ENCODE measurements at places on chromosomes 1 and 21. TPM values are rescaled to one million over a fixed set of nuclear protein-coding genes. Genes with fewer than 3 reads are reported as not detected.

DNA sequence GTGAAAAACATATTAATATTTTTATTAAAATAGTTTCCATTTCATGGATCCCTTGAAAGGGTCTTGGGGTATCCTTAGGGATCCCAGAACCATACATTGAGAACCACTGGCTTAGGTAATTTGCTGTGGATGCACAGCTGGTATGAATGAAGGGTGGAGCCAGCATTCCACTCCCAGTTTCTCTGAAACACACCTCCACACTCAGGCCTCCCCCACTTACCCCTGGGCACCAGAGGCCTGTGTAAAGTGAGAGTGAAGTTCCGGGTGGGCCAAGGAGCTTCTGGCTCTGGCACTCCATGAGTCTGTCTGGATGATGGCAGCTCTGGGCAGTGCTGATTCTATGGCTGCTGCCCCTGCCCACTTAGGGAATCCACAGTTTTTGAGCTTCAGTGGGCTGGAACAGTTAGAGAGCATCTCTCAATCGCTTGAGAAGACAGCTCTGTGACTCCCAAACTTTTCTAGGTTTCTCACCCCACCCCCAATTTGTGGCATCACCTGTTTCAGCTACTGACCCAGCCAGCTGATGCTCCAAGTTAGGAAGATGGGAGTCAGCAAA is 57.8 kb upstream of the CD1D start:
- DNase-seq = peak; percentile 73

DNA sequence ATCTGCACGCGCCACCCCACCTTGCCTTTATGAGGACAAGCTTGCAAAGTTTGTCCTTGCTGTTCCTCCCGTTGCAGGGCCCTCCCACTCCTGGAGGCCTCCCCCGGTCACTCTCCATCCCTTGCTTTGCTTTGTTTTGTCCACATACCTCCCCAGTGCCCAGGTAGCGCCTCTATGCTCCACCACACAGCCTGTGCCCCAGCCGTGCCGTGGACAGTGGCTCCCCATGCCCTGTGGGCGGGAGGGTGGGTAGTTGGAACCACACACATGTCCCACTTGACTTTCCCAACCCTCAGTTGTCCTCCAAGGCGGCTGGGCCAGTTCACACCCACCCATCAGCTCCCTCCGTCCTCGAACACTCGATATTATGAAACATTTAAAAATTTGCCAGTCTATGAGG is 24.6 kb downstream of the SLX9 start:
- no peak for DNase-seq

- no peak for DNase-seq
Observed at GRCh38 chr1:214002060-214002459, 14.3 kb downstream of the PROX1 start.

GRCh38 chr21:44087426-44088400 is 19.5 kb upstream of the PWP2 start:
- DNase-seq = no peak

DNA sequence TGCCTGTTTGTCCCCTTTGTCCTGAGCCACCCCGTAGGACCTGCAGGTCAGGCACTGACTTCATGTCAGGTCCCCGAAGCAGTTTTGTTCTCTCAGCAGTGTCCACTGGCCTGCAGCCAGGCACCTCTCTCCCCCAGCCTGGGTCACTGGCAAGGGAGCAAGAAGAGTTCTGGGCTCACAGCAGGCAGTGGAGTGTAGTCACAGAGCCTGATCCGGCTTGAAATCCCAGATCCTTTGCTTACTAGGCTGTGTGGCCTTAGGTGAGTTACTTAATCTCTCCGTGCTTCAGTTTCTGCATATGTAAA is 34.2 kb downstream of the L1TD1 start:
- DNase-seq = no peak

GRCh38 chr1:218886101-218886871 is 287.4 kb upstream of the LYPLAL1 start:
- DNase-seq = no peak

GRCh38 chr1:154641534-154641933 is 33.5 kb upstream of the ADAR start:
- no peak for DNase-seq

DNA sequence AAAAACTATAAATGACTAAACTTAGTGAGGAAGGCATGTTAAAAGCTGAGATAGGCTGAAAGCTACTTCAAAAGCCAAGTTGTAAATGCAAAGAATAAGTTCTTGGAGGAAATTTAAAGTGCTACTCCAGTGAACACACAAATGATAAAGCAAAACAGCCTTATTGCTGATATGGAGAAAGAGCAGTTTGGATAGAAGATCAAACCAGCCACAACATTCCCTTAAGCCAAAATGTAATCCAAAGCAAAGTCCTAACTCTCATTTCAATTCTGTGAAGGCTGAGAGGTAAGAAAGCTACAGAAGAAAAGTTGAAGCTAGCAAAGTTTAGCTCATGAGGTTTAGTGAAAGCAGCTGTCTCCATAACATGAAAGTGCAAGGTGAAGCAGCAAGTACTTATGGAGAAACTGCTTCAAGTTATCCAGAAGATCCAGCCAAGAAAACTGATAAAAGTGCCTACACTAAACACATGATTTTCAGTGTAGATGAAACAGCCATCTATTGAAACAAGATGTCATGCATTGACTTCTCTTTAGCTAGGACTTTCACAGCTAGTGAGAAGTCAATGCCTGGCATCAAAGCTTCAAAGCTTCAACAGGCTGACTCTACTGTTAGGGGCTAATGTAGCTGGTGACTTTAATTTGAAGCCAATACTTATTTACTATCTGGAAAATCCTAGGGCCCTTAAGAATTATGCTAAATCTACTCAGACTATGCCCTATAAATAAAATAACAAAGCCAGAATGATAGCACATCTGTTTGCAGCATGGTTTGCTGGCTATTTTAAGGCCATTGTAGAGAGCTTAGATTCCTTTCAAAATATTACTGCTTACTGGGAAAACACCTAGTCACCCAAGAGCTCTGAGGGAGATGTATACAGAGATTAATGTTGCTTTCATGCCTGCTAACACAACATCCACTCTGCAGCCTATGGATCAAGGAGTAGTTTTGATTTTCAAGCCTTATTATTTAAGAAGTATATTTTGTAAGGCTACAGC is 188.6 kb downstream of the EIF4G3 start:
- DNase-seq = no peak

DNA sequence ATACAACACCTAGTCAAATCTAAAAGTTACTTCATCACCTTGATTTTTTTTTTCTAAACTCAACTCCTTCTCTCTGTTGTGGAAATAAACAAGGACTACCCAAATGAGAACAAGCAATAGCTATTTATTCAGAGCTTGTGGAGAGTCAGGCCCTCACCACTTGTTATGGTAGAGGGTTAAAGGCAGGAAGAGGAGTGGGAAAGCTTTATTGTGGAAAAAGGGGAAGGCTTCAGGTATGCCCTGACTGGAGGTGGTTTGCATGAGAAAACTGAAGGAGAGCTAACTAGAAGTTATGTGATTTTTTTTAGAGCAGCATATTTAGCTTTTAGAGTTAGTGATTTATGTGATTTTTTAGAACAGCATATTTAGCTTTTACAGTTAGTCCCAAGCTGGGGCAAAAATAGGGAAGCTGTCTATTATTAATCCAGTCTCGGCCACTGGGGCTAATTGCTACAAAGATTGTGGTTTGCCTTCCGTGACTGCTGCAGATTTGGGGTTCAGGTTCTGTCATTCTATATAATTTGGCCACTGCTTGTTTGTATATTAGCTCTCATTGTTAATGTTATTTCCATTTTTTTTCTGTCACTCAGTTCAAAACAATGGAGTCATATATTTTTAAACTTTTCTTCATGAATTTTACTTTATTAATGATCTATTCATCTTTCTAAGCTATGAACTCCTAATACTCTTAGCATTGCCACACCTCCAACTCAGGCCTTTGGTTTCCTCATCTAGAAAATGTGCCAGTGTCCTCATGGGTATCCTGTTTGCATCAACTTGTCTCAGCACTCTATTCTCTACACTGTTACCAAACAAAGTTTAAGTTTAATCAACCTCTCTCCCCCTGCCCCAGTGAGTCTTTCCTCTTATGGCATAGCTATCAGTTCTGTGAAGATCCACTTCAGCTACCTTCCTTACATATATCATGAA is 713.0 kb downstream of the BRINP3 start:
- no peak for DNase-seq

DNA sequence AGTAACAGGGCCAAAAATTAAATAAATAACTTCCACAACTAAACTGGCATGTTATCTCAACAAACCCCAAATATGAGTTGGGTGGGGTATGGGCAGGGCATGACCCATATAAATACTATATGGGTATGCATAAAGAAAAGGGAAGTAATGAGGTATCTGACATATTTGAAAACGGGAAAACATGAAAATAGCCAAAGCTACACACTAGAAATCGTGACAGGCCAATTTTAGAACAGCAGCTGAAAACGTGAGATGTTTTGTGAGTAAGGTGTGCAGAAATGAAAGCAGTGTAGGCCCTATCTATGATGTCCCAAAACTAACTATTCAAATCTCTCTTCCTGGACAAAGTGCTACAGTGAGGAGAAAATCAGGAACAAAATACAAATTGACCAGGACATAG is 537.9 kb upstream of the NR5A2 start:
- no peak for DNase-seq

- DNase-seq = no peak
Observed at GRCh38 chr1:230878591-230878990, 10.3 kb upstream of the C1orf198 start.

DNA sequence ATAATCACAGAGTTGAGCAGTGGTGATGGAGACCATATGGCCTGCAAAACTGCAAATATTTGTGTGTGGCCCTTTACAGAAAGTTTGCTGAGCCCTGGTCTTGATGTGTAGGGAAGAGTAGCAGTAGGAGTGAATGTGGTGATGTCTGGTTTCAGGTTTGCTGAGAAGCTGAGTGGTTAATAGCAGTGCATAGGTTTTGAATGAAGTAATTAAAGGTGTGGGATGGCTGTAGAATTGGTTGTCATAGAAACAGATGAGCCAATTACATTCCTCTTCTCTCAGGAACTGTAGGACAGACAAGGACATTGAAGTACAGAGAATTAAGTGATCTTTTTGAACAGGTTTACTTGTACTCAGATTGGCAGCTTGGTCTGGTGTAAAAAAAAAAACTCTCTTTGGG is 37.4 kb downstream of the PRDM2 start:
- no peak for DNase-seq

DNA sequence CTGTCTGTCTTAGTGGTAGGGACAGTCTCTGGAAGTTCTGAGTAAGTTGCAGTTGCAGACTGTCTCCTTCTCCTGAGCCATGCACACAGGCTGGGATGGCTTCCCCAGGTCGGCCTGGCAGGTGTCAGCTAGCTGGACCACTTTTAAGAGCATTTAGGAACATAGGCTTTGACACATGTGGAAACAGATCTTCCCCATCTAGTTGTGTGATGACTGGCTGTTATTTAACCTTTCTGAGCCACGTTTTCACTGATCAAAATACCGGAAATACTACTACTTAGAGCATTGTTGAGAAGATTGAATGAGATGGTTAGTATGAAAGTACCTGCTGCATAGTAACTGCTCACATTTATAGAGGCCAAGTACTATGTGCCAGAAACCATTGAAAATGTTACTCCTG is 6.2 kb upstream of the MAPKAPK2 start:
- DNase-seq = no peak

DNA sequence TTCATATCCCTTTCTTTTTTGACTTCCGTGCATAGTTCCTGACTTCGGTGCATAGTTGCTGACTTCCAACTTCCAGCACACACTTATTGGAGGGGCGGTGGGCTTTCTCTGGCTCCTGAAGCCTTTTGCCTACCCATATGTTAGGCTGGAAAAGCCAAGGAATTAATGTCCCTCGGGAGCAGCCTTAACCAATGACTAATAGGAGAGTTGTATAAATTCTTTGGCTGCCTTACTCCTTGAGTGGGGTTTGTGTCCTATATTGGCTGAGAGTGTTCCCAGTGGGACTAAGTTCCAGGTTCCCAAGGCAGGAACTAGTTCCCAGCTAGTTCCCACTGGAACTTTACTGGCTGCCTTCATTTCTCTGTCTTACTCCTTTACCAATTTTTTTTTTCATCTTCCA is 105.7 kb downstream of the ZNF326 start:
- DNase-seq = no peak

DNA sequence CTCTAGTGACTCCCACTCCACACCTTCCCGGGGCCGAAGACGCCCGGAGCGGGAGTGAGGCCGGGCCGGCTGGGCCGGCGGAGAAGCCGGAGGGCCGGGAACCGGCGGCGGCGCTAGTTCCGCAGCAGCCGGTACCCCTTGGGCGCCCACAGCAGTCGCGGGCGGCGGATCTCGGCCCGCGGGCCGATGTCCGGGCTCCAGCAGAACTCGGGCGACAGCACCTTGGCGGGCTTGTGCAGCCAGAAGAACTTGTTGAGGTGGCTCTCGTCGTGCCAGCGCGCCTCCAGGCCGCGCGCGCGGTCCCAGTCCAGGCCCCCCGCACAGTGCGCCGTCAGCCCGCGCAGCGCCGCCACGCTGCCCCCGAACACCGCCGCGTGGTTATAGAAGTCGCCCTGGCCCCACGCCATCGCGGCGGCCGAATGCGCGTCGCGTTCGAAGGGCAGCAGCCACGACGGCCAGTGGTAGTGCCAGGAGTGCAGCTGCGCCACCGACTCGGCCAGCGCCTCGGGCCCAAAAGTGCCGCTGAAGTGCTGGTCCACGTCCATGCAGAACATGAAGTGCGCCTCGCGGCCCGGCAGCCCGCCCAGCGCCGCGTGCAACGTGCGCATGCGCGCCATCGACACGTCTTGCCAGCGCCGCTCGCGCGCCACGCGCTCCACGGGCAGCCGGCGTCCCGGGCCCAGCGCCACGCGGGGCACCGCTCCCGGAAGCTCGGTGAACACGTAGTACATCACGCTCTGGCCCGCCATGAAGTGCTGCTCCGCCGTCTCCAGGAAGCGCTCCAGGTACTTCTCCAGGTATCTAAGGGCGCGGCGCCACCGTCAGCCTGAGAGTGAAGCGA is 14.0 kb downstream of the A3GALT2 start:
- DNase-seq = no peak

GRCh38 chr1:200291106-200291505 is 118.7 kb downstream of the ZNF281 start:
- DNase-seq = no peak

DNA sequence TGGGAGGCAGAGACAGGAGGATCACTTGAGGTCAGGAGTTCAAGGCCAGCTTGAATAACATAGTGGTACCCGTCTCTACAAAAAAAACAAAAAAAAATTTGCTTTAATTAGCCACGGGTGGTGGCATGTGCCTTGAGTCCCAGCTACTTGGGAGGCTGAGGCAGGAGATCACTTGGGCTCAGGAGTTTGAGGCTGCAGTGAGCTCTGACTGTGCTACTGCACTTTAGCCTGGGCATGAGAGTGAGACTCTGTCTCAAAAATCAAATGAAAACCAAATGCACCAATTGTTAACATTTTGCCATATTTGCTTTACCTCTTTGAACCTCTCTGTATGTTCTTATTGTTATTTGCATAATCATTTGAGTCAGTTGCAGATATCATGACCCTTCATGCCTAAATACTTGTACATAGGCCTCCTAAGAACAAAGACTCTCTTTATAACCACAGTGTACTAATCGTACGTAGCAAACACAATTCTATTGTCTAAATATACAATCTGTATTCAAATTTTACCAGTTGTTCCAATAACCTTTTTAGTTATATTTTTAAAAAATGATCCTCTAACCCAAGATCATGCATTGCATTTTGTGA is 8.5 kb upstream of the NID1 start:
- no peak for DNase-seq

- peak; percentile 71 for DNase-seq
Observed at GRCh38 chr1:118842452-118843201, 145.5 kb downstream of the TBX15 start.

IRF6 gene
- total RNA-seq = 30.3 TPM

FOXD3 gene
- not detected for total RNA-seq

ARHGAP30 gene
- 0.17 TPM for total RNA-seq

HOOK1 gene
- 45.2 TPM for total RNA-seq

GRIK1 gene
- not detected for total RNA-seq

MAN1C1 gene
- 0.10 TPM for total RNA-seq

VANGL1 gene
- total RNA-seq = 14.7 TPM

TMEM269 gene
- total RNA-seq = not detected

HIPK1 gene
- total RNA-seq = 51.0 TPM

KCNQ4 gene
- total RNA-seq = 0.20 TPM

All from renal cortical epithelial cell (primary cell).